ENCODE measurements at places on chromosomes 3 and 15.

- DNase-seq: no peak
Observed at GRCh38 chr15:69871511-69872134, 226.1 kb downstream of the TLE3 start.

DNA sequence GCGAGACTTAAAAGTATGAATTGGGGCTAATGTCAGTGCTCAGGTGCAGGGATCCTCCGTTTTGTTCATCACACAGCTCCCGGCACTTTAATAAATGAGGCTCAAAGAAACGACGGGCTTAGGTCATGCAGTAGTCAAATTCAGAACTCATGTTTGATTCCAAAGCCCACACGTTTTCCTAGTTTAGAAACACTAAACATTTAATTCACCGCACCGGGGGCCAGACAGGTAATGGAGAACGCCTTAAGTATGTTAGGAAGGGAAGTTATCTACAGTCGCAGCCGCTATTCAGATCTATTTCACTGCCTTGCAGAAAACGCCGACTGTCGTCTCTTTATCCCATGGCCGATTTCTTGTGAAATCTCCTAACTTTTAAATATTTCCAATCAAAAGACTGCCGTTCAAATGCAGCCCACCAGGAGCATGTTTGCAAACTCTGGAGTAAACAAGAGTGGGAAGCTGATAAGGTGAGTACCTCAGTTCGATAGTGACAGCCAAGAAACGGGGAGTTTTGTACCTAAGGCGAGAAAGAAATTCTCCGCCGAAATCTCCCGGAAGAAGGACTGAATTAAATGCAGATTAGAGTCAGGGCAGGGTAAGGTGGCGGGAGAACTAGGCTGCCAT, 569 bp downstream of the HIGD2B start:
- no peak for DNase-seq

DNA sequence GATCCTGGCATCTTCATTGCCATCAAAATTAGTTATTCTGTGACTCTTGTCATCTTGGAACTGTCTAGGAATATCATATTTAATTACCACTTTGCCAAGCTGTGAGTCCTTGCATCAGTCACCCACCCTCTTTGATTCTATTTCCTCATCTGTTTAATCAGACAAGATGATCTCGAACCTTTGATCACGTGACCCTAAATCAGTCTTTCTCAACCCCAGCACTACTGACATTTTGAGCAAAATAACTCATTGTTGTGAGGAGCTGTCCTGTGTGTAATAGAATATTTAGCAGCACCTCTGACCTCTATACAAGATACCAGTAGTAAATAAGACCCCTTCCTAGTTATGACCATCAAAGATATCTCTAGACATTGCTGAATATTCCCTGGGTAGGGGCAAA, 343.4 kb upstream of the ARPP21 start:
- DNase-seq: no peak

DNA sequence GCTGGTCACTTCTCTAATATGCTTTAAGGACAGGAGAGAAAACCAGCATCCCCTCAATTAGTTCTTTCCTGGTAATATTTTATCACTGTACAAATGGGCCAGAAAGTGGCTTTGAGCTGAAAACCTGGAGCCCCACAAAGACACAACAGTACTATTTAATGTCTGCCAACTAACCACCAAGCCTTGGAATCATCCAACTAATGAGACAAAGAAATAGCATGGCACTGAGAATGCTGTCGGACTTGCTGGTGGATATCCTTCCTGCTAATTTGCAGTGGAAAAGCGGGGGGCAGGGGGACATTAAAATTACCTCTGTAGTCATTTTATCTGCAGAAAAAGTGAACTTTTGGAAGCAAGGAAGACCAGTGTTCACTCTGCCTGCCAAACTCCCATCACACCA, 288.5 kb downstream of the KBTBD8 start:
- no peak for DNase-seq

DNA sequence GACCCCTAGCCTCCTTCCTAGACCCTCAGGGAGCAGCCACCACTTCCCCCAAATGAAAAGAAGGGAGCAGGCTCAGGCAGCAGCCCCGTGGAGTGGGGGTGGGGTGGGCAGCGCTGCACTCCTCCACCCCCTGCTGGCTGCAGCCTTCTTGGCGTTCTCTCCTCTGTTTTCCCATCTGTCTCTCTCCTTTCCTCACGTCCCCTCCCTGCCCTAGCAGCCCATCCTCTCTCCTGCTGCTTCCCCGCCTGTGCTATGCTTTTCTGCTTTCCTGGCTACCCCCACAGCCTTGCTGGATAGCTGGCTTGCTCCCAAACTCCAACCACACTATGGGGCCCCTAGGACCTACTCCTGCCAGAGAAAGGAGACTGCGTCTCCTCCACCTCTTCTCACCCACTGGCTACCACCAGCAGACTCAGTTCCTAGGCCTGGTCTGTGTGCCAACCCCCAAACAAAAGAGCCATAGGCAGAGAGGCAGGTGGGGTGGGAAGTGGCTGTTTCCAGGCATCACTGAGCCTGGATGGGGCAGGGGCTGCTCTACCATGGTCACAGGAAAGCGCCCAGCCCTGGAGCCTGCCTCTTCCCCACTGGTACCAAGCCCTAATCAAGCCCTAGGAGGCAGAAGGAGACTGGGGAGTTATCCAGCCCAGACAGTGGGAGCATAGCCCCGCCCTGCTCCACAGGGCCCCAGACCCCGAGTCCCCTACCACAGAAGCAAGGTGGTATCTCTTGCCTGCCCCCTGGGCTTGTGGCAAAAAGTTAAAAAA, 3.4 kb upstream of the DISP2 start:
- no peak for DNase-seq

DNA sequence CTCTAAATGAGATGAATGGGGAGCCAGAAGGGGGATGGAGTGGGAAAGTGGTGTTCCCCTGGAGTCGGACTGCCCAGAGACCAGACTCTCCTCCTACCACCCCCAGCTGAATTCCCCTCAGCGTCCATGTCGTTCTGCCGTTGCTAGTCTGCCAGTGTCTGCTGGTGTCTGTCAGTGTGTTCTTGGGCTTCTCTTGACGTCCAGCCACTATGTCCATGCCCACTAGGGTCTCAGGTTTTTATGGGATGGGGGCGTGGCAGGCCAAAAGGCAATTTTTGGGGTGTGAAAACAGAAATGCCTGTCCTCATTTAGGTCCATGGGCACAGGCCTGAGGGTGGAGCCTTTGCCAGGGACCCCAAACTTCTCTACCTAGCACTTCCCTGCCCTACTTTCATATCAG, 589.6 kb downstream of the IGSF11 start:
- DNase-seq: no peak

DNA sequence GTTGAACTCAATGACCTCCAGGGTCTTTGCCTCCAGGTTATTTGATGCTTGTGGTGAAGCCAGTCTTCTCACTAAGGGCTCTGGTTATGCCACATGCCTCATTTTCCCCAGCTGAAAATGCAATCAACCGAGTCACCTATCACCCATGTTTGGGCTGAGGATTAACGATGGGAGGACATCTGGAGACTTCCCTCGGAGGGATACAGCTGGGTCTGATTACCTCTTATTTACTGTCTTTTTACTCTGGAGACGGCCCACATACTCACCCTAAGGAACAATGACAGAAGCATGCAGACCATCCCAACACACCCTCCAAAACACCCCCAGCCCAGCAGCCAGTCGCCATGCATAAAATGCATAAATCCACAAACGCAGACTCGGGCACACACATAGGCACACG, 187.4 kb downstream of the OPA1 start:
- DNase-seq: no peak

- DNase-seq: no peak
Observed at GRCh38 chr15:89421219-89421618, 75.2 kb downstream of the RHCG start.

GRCh38 chr3:141400073-141400971, 32.0 kb downstream of the ZBTB38 start:
- no peak for DNase-seq

GRCh38 chr3:8421267-8421666, 80.4 kb upstream of the LMCD1 start:
- DNase-seq: no peak

DNA sequence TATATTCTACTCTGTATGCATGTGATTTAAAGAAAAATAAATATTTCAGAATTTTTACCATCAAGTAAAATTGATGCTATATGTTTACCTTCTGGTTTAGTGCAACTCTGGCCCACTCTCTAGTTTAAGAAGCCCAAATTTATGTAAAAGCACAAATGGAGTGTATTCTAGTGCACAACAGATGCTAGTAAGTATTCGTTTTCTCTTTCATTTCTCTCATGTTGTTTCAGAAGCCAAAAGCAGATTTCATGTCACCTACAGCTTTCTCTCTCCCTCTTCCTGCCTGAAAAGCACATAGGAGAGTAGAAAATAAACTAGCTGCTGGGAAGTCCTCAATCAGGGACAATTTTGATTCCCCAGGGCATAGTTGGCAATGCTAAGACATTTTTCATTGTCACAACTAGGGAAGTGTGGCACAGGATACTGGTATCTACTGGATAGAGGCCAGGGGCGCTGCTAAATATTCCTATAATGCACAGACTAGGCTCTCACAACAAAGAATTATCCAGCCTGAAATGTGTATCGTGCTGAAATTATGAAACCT, 147.4 kb upstream of the ARHGEF26 start:
- no peak for DNase-seq

DNA sequence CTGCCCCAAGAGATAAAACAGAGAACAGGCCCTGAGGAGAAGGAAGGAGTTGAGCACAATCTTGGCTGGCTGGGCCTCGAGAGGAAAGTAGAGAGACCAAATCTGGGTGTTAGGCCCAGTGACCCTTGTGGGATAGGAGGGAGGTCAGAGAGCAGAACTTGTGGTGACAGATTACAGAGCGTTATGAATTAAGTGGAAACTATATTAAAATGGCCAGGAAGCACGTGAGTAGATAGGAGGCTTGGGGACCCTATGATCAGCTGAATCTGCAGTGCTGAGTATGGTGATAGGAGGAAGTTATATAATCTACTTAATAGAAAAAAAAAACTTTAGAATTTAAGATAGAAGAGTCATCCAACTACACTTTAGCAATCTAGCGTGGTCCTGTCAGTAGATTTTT, 30.0 kb downstream of the ST6GAL1 start:
- DNase-seq: no peak

GRCh38 chr3:36957862-36958686, 13.2 kb upstream of the TRANK1 start:
- DNase-seq: no peak

DNA sequence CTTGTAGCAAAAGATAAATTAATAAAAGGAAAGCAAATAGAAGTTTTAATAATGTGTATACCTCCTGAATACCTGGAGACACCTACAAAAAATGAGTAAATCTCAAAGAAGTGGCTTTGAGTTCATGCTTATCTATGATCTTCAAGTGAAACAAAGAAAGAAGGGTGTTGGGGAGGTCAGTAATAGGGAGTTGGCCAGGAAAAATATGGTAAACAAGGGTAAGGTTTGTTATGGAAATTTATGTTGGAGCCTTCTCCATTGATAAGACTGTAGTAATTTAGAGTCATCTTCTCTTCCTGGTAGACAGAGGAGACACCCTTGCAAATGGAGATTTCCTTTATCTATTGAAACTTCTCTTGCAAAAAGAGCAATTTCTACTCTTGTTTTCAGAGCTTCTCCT, 6.6 kb upstream of the CCR8 start:
- no peak for DNase-seq

GRCh38 chr3:25588441-25589103, 76.1 kb downstream of the TOP2B start:
- DNase-seq: no peak

DNA sequence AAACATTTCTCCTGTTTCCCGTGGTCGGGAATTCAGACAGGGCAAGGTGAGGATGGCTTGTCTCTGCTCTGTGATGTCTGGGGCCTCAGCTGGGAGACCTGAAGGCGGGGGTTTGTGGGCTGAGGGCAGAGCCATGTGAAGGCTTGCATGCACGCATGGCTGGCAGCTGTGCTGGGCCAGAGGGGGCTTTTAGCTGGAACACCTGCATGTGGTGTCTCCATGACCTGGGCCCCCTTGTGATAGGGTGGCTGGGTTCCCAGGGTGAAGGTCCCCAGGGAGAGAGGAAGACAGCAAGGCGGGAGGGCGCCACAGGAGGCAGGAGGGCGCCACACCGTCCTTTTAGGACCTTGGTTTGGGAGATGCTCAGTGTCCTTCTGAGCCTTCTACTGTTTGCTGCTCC, 101.6 kb upstream of the PRR23E start:
- no peak for DNase-seq

DNA sequence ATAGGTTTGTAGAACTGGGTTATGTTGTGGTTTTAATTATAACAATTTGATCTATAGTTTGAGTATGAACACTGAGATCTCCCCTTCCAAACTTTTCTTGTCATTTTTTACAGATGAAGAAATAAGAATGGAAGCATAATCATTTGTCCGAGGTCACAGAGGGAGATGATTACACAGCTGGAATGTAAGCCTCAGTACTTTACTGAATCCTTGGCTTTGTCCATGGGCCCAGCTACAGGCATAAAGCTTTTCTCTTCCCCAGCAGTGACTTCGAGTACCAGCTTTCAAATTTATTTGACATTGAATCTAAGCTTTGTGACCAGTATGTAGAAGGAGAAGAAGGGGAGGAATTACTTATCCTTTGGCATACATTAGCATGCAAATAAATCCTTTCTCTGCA, 80.9 kb upstream of the DCBLD2 start:
- no peak for DNase-seq

DNA sequence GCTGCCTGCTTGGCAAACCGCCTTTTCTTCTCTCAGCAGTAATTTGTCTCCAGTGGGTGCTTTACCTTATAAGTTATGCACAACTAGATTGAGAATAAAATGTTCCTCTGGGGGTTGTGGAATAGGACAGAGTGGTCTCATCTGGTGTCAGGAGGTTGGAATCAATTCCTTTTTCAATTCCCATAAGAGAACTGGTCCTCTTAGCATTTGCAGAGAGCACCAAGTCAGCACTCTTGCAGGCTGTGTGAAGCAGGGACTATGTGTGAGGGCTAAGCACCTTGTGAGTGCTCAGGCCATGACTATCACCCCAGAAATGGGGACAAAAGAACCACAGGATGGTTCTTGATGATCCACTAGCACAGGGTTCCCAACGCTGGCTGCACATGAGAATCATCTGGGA, 163.6 kb upstream of the UMPS start:
- DNase-seq: no peak

DNA sequence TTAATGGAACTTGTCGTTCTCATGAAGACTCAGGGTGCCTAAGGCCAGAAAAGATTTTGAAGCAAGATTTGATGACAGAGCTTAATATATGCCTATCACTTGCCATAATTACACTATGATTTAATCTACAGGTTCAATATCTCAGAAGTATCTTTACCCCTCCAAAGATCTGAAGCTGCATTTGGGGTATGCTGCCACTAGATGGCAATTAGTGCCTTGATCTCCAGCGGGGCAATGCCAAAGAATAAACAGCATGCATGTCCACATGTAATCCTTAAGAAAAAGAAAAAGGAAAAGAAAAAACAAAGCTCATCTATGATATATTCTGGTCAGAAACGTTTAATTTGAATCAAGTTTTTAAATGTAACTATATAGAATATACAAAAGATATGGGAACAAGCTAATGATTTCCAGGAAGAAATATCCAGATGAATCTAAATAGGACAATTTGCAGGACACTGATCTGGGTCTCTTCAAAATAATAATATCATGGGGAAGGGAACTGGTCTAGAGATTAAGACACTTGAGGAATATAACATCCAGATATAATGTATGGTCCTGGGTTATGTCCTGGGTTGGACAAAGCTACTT, 55.0 kb upstream of the SOX14 start:
- DNase-seq: no peak
